ENCODE measurements at places on chromosomes 11 and 22.

- peak; percentile 20 for DNase-seq
Measured at GRCh38 chr11:101127197-101127698, 2.4 kb downstream of the PGR start.

- DNase-seq = peak; percentile 17
Measured at GRCh38 chr11:36469063-36469462, 41.0 kb downstream of the TRAF6 start.

DNA sequence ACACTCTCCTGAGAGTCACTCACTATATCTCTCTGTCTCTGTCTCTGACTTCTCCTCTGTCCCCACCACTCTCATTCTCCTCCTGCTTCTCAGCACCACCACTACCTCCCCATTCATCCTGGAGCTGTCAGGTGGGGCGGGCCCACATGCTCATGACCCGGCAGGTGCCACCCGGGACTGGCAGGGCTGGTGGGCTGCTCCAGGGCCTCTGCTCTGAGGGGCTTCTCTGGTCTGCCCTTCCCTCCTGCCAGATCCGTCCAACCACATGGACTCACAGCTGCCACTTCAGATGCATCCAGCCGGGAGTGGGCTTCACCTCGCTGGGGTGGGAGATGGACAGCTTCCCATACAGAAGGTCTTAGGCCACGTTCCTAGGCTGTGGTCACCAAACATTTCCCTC, 4.8 kb upstream of the EMID1 start:
- DNase-seq = no peak

DNA sequence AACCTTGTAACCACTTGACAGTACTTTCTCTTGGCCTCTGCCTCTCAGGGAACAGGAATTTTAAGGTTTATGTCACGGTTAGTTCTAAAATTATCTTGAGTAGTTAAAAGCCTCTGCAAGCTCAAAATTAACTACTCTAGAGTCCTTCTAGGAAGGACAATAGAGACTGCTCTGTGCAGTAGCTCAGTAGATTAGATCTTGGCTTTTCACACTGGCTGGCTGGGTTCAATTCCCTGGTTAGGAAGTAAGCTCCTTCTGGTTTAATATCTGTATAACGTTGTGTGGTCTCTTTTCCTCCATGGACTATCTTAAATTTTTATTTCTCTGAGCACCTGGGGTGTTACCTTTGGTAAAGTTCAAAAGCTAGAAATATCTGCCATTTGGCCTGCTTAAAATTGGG, 109.2 kb downstream of the AASDHPPT start:
- peak; percentile 11 for DNase-seq

GRCh38 chr11:125951731-125952130, 5.9 kb downstream of the VSIG10L2 start:
- DNase-seq = no peak

- no peak for DNase-seq
Measured at GRCh38 chr11:43576320-43576802, 104.2 kb upstream of the HSD17B12 start.

- peak; percentile 42 for DNase-seq
Measured at GRCh38 chr11:77019976-77020595, 14.1 kb upstream of the B3GNT6 start.

- no peak for DNase-seq
Measured at GRCh38 chr22:41242396-41243117, 1.8 kb upstream of the CHADL start.

- no peak for DNase-seq
Measured at GRCh38 chr11:60396382-60396781, at the start of gene MS4A14. TSS of gene MS4A14 (plus strand) at chr11:60396459. CDS start at chr11:60396579, 120 bp downstream.

GRCh38 chr22:37520776-37521191, 1.6 kb upstream of the CARD10 start:
- DNase-seq = no peak

DNA sequence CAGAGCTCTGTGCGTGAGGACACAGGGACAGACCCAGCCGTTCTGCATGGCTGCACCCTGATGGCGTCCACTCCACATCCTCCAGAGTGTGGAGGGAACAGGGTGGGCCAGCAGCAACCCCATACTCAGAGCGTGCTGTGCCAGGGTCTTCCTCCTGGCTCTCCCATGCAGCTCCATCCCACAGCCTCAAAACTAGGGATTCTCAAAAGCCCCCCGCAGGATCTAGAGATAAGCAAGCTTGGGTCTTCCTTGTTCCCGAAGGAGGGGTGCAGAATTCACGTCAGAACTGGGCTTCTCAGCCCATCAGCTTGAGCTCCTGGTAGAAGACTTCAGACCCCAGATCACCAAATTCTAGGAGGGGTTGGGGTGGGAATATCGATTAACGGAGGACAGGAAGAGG, 858.8 kb downstream of the TBC1D22A start:
- no peak for DNase-seq

GRCh38 chr11:3703383-3703782, 32.2 kb upstream of the CHRNA10 start:
- DNase-seq = no peak

DNA sequence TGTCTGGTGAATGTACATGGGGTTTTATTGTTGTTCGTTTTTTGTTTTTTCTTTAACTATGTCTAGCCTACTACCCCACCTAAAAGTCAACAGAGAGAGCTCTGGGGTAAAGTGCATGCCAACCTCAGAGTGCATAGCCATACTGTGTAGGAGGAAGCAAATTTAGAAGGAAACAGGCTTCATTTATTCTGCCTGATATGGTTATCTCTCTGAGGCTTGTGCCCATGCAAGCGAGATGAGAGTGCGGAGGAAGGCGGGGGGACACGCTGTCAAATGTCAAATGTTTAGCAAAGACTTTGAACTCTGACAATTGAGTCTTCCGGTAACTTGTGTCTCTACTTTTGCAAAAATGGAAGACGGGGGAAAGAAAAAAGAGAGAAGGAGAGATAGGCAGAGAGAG, 295.5 kb downstream of the ETS1 start:
- no peak for DNase-seq

GRCh38 chr22:17968126-17968525, 56.2 kb downstream of the MICAL3 start:
- no peak for DNase-seq

- peak; percentile 75 for DNase-seq
Measured at GRCh38 chr11:72642884-72643522, 31.2 kb downstream of the PDE2A start.

GRCh38 chr22:48494968-48495750, 1332.5 kb downstream of the BRD1 start:
- no peak for DNase-seq

GRCh38 chr11:46529095-46529905, 64.5 kb downstream of the AMBRA1 start:
- peak; percentile 56 for DNase-seq

DNA sequence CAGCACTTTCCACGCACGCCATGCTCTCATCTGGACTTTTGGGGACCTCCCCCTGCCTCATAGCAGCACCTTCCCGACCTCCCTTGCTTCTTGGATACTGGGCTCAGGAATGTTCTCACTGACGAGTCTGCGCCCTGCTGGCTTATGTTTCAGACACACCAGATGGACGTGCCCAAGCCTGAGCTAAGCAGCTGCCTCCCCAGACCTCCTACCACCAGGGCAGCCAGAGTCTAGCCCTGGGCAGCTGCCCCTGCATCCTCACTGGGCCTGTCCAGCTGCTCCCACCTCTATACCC, 13.2 kb upstream of the RGL4 start:
- no peak for DNase-seq
